ENCODE measurements at places on chromosomes 7 and 10. TPM values are rescaled to one million over a fixed set of nuclear protein-coding genes. Genes with fewer than 3 reads are reported as not detected.

ENTPD1 gene
- total RNA-seq, result 2.7 TPM

ACSM6 gene
- not detected for total RNA-seq

NME8 gene
- total RNA-seq, result not detected

PRRT4 gene
- total RNA-seq, result 0.13 TPM

PIP gene
- total RNA-seq, result not detected

FXYD4 gene
- total RNA-seq, result not detected

UTF1 gene
- total RNA-seq, result not detected

NRAP gene
- under 0.01 TPM for total RNA-seq

KIFBP gene
- 40.4 TPM for total RNA-seq

SAMD9L gene
- total RNA-seq, result 14.1 TPM

OR2A1 gene
- 0.07 TPM for total RNA-seq

VAX1 gene
- total RNA-seq, result not detected

AKR1C8 gene
- total RNA-seq, result not detected

SPDYE9 gene
- not detected for total RNA-seq

VENTX gene
- total RNA-seq, result not detected
